G401 (cell line): ENCODE measurements at places on chromosomes 6 and 20.

GRCh38 chr20:51535075-51535386 lies 7.5 kb downstream of the NFATC2 start:
- no peak for DNase-seq

DNA sequence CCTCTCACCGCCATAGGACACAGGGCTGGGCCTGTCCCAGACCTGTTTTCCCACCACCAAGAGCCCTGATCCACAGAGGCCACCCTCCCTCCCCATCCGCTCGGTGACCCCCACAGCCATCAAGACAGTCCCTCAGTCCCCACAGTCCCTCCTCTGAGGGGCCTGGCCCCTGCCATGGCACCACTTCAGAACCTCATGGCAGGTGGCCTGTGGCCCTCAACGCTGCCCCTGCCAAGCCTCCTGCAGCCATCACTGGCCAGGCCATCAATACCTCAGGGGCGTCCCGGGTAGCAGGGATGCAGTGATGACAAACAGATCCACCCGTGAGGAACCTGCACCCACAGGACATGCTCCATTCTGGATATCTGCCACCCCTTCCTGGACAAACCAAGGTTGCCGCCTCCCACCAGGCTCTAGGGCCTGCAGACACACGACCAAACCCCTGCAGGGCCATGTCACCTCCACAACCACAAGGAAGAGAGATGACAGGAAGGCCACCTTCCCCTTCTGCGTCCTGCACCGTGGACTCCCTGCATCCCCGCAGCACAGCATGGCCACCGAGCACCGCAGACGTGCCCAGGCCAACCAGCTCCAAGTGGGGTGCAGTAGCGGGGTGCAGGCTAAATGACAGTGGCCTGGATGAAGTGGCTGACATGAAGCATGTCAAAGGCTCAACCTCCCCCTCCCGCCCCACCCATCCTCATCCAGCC lies 14.0 kb downstream of the TAF4 start:
- no peak for DNase-seq

- DNase-seq, result no peak
Observed at GRCh38 chr6:28274888-28275287, 6.5 kb upstream of the PGBD1 start.

DNA sequence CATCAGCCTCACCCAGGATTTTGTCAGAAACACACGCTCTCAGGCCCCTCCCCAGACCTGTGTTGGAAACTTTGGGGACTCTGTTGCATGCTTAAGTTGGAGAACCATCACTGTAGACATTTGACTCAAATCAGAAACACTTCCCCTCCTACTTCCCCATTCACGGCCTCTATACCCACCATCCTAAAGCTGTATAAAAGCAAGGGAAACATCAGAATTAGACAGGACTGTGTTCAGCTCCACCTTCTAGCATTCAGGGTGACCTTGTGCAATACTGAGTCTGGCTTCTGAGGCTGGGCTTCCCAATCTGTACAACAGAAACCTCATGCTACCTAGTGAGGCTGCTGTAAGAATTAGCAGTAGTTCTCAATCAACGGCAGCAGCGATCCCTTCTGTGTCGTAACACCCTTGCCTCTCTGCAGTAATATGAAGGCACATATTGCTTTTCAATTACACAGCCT lies 252.3 kb downstream of the LY86 start:
- no peak for DNase-seq

DNA sequence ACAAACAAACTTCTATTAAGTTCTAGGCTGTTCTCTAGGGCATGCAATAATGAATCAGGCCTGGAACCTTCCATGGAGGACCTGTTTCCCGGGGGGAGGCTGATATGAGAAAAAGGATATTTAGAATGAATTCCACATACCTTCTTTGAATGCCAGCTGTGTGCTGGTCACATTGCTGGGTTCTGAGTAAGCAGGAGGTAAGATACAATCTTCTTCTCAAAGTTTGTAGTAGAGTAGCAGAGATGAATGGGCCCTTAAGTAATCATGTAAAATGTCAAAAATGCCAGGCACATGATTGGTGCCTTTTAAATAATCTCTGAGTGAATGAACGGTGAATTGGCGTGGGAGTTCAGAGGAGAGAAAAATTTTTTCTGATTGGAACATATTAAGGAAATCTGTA lies 47.4 kb downstream of the TGM2 start:
- DNase-seq, result no peak

- DNase-seq, result no peak
Observed at GRCh38 chr6:7155871-7156579, 48.3 kb downstream of the RREB1 start.

DNA sequence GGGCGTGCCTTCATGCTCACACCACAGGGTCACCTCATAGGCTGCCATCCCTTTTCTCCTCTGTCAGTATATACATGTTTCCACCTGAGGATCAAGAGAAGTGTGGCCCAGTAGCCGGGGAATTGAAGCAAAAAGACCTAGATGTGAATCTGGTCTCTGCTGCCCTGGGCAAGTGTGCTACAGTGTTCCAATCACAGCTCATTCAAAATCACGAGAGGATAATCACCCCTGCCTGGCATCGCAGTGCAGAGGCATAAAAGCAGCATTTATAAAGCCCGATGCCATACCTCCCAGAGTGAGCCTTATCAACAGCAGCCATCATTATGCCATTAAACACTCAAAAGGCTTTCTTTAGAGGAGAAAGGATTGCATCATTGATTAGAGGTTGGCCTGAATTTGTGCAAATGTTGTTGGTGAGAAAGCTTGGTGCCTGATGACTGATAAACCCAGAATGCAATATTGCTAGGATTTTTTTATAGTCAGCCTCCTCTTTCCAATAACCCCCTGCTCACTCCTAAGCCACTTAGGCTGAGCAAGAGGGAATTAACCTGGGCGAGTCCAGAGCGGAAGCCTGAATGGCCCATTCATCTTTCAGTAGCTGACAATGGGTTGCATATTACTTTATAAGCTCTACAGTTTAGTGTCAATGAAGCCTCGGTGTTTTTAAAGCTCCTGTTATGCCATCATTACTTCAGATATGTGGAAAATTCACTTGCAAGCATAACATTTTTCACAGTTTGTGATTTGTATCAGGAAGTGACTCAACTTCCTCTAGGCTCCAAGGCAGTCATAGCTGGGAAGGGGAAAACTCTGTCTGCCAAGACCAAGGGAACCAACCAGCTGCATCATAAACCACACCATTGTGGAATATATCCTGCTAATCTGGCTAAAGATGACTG lies 92.5 kb upstream of the NXT1 start:
- DNase-seq, result no peak

- DNase-seq, result no peak
Observed at GRCh38 chr6:20413826-20414225, 12.1 kb downstream of the E2F3 start.

- no peak for DNase-seq
Observed at GRCh38 chr20:46121184-46121930, 3.2 kb downstream of the CD40 start.

GRCh38 chr6:143741480-143741879 lies 63.7 kb downstream of the PHACTR2 start:
- DNase-seq, result no peak

- no peak for DNase-seq
Observed at GRCh38 chr6:106637051-106637716, 7.8 kb downstream of the QRSL1 start.

- no peak for DNase-seq
Observed at GRCh38 chr20:44135012-44135412, 52.0 kb downstream of the JPH2 start.

- peak; percentile 45 for DNase-seq
Observed at GRCh38 chr20:59137532-59137931, 26.1 kb upstream of the ZNF831 start.

- peak; percentile 78 for DNase-seq
Observed at GRCh38 chr6:71886184-71887005, at the start of gene RIMS1. Gene RIMS1, plus strand, starts transcription at chr6:71886550. Its CDS starts 474 bp downstream, at chr6:71887024.

DNA sequence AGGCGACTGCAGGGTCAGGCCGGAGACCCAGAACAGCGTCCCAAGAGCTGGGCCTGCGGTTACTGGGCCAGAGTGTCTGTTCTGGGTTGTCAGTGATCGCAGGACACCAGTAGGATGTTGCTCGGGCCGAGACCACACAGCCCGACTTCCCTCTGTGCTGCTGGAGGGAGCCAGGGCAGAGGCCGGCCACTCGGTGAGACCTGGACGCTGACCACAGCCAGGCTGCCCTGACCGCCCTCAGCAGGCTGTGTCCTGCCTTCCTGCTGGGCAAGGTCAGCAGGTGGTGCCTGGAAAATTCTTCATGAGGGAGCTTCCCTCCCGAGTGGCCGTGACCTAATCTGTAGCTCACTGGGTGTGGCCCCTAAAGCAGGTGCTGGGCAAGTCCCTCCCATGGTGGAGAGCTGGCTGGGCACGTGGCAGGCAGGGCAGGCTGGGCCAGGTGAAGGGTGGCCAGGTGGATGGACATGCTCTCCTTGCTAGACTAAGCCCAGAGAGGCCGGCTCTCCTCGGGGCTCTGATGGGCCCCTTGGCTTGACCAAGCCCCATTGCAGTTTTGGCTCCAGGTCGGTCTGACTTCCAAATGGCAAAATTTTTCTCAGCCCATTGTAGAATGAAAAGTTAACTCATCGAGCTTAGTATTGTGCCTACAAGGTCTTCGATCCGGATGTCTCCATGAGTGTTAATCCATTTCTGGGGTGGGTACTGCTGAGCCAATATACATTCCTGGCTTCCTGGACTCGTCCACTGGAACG lies 1.9 kb downstream of the SLCO4A1 start:
- DNase-seq, result no peak
